Left lung (tissue), 14 donors: ENCODE measurements at places on chromosomes 6 and 20. TPM values are rescaled to one million over a fixed set of nuclear protein-coding genes. Genes with fewer than 3 reads are reported as not detected.

CDC40 gene
- 29.0 TPM for polyA plus RNA-seq

TTI1 gene
- 30.7 TPM for polyA plus RNA-seq

- DNase-seq: no peak
Measured at GRCh38 chr6:30709101-30709868, 7.8 kb downstream of the MDC1 start.

DNA sequence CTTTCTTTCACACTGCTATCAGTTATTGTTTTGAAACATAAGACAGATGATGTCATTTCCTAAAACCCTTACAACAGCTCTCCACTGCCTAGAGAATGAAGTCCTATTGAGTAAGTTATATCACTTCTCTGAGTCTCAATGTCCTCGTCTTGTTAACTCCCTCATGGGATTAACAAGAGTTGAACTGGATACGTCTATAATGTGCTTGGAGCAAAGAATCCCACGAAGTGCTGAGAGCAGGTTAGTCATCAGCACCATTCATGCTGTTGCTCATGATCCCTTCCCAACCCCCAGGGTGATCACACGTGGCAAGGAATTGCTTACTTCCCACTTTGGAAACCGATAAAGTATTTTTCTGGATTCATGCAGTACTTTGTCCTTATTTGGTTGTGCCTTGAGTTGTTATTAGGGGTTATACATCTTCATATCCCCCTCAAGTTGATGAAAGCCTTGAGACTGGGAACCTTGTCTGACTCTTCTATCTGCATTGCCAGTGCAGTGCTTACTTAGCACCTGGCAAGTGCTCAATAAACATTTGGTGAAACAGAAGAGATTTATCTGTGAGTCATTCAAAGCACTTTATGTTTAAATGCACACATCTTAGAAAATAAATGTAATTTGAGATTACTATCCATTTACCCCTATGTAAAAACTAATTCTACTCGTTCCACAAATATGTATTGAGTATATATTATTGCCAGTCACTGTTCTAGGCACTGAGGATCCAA lies 487.5 kb downstream of the EPM2A start:
- no peak for DNase-seq

GRCh38 chr20:64229507-64230061 lies 26.0 kb upstream of the PCMTD2 start:
- DNase-seq: no peak

DNA sequence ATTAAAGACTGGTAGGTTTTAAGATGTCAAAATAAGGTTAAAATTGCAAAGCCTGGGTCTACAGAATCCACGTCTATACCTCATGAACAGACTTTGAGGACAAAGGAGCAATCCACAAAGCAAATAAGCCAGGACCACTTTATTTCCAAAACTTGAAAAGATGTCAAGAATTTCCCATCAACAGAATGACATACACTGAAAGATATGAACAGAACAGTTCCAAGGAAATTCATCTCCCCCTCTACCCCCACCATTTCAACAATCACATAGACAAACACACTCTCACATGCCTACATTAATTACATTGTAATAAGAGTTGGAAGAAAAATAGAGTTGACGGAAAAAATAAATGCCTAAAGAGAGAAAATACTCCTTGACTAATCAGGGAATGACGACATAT lies 45.2 kb upstream of the NHSL1 start:
- no peak for DNase-seq

GRCh38 chr6:27617700-27618689 lies 145.1 kb upstream of the ZNF184 start:
- peak; percentile 43 for DNase-seq

DNA sequence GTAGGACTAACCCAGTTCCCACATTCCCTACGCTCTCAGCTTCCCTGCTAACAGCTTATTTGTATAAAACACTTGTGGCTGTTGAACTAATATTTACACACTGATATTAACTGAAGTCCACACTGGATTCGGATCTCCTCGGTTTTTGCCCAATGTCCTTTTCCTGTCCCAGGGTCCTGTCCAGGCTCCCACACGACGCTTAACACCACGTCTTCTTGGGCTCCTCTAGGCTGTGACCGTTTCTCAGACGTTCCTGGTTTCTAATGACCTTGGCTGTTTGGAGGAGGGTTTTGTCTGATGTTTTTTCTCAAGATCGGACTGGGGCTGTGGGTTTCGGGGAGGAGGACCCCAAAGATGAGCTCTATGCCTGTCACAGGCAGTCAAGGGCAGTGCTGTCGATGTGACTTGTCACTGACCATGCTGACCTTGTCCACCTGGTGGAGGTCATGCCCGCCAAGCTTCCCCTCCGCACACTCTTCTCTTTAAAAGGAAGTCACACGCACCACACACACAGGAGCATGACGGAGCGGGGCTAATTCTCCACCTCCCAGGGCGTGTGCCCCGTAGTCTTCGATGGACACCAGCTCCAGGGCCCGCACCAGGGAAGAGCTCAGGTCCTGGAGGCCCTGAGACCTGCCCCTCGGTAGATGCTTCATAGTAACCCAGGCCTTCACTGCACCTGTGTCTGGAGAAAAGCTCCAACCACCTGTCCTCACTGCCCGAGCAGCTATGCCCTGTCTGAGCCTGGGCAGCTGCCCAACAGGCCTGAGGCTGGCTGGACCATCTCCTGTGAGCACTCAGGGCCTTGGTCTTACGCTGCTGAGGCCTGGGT lies 72.0 kb downstream of the TTLL2 start:
- no peak for DNase-seq
